MCF 10A (cell line): ENCODE measurements at places on chromosomes 3 and 15. TPM values are rescaled to one million over a fixed set of nuclear protein-coding genes. Genes with fewer than 3 reads are reported as not detected.

FES gene
- total RNA-seq, result 0.32 and 0.91 TPM in 2 replicates

- H3K4me3 ChIP-seq, result no peak overlapping the region
- no peak for DNase-seq
- H3K27me3 ChIP-seq, result no peaks in the 10 kb centered on the region
- H3K36me3 ChIP-seq, result peaks cover 51% of the 10 kb centered on the region
Observed at GRCh38 chr3:48180021-48180420, 8.2 kb downstream of the CDC25A start.

- no peak overlapping the region for H3K4me3 ChIP-seq
- no peaks in the 10 kb centered on the region for H3K36me3 ChIP-seq
- H3K27me3 ChIP-seq, result no peaks in the 10 kb centered on the region
- peak; percentile 9 for DNase-seq
- no peaks in the 10 kb centered on the region for H3K4me1 ChIP-seq
Observed at GRCh38 chr3:175606650-175607318, 747.6 kb downstream of the NAALADL2 start.

- H3K27ac ChIP-seq, result no peak overlapping the region
- peaks cover 8% of the 10 kb centered on the region for H3K4me1 ChIP-seq
- H3K36me3 ChIP-seq, result no peaks in the 10 kb centered on the region
- DNase-seq, result no peak
Observed at GRCh38 chr3:14290631-14291385, 111.6 kb upstream of the SLC6A6 start.

ASB14 gene
- total RNA-seq, result not detected in 2 replicates
